ENCODE measurements at places on chromosomes 3 and 15.

GRCh38 chr3:112302881-112303763, 9.1 kb upstream of the SLC9C1 start:
- DNase-seq: no peak

GRCh38 chr3:29185706-29186105, 95.2 kb upstream of the RBMS3 start:
- no peak for DNase-seq

DNA sequence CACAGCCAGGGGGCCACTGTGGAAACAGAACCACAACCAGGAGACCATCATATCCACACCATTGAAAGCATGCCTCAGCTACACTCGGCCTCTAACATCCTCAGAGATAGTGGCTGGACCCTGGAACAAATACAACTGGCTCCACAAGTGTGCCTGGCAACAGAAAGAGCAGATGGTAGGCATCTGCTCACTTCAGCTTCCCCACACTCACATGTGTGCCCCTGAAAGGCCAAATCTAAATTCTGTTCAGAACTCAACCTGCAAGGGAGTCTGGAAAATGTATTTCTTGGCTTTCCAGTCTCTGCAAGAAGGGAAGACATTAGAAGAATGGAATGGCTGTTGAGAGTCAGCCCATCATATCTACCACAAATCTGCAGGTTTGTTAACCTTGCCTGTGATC, 54.7 kb upstream of the CTNNB1 start:
- DNase-seq: no peak

DNA sequence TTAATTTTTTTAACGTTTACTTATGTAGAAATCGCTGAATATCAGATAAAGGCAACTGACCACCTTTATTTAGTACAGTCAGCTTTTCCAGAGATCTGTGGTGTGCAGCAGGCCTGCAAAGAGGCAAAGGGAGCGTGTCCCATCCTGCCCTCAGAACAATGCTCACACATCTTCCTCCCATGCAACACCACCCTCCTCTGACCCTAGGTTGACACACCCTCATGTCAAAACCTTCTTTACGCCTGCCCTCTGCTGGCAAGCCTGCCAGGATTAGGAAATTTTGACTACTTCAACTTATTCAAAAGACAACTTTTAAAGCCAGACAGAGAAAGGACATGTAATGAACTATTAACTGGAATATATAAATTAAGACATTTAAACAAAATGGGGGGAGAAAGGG, 513.7 kb downstream of the FOXP1 start:
- DNase-seq: no peak

- DNase-seq: no peak
Observed at GRCh38 chr3:147773116-147773630, 364.0 kb downstream of the ZIC1 start.

DNA sequence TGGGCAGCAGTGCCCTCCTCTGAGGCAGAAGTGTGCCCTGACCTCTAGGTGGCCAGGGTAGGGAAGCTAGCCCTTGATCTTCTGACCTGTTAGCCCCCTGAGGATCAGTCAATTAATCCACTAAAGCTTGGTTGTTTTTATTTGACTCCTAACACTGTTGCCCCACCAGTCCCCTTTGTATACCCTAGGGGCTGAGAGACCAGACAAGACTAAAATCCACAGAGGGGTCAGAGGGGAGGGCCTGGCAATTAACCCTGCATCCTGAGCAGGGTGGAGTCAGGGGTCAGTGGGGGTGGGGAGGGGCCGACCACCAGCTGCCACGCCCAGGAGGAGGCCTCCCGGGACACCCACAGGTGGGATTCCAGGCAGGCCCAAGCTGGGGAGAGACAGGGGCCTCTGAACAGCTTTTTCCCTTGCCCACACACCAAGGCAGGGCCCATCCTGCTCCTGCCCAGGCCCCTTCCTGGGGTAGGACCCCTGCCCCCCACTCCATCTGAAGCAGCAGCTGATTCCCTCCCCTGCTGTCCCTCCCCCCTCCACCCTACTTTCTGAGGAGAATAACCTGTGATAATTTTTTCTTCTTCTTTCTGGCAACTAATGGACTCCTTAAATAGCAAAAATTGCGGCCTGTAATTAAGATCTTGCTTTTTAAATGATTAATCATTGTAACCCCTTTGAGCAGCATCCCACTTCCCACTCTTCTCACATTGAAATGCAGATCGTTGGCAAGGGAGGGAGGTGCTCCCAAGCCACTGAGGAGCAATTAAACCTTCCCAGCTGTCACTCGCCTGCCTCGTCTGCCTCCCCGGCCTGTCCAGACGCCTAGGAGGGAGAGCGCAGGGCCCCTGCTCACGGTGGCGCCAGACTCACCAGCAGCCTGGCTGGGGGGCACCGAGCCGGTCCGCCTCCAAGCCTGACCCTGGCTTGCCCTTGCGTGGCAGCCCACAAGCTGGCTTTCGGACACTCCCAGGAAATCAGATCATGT, 51.9 kb downstream of the RHCG start:
- DNase-seq: no peak

- DNase-seq: no peak
Observed at GRCh38 chr3:179016979-179017670, 54.5 kb downstream of the ZMAT3 start.

GRCh38 chr3:159620873-159621272, 367.8 kb upstream of the IL12A start:
- no peak for DNase-seq

- no peak for DNase-seq
Observed at GRCh38 chr3:184618811-184619210, 57.2 kb downstream of the EPHB3 start.

- no peak for DNase-seq
Observed at GRCh38 chr15:21270474-21270873, 169.8 kb downstream of the POTEB3 start.

DNA sequence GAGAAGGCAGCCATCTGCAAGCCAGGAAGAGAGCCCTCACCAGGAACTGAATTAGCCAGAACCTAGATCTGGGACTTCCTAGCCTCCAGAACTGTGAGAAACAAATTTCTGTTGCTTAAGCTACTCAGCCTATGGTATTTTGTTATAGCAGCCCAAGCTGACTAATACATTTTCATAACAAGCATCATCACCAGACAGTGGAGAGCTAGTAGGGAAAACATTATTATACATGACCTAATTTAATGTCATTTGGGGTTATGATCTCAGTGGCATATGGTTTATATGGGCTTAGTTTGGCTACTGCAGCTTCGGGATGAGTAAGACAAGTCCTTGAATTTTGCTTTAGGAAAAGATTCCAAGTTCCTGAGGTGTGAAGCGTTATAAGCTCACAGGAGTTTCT, 35.6 kb downstream of the LNP1 start:
- DNase-seq: no peak

DNA sequence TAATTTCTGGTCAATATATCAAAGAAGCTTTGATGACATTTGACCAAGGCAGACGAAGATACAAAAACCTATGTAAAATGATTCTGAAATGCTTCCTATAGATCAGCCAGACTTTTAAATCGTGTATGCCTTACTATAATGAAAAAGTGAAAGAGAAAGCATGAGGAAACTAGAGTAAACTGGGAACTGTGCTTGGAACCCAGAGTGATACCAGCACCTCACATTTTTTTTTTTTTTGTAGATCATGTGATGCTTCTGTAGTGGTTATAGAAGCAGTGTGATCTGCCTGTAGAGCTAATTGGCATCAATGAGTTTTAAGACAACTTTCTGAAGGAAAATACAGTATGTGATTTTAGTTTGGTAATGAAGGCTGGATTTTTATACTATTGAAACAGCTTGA, 150.7 kb downstream of the NLGN1 start:
- no peak for DNase-seq

DNA sequence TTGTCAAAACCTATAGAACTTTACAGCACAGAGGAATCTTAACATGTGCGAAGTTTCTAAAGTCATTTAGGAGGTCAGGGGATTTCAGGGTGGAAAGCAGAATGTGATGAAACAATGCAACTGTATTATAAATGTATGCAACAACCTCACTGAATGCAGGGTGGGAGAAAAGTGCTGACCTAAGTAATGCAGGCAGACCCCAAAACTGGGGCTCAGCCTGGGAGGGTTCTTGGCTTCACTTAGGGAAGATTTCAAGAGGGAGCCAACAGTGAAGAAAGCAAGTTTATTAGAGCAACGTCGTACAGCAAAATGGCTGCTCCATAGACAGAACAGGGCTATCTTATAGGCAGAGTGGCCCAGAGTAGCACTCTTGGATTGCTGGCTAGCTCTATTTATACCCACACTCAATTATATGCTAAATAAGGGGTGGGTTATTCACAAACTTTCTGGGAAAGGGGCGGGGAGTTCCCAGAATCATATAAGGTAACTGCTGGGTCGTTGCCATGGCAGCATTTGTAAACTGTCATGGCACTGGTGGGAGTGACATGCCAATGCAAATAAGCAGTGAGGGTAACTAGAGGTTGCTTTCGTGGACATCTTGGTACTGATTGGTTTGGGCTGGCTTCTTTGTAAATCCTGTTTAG, 14.2 kb upstream of the CAND2 start:
- DNase-seq: no peak

GRCh38 chr3:74824366-74824765, 209.9 kb upstream of the CNTN3 start:
- no peak for DNase-seq

DNA sequence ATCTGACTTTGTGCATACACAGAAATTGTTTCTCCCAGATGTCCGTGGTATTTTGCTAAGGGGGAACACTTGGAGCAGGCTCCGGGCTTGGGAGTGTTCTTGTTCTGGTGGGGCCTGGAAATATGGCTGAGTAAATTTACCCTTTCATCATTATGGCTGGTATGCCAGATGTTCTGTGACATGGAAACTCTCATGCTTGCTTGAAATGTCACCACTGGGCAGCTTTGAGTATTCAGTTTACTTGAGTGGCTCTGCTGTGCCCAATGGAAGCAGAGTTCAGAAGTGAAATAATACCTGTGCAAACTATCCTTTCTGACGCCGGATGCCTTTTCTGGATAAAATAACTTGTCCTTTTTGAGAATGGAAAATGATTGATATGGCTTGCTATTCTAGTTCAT, 283.6 kb upstream of the TPM1 start:
- no peak for DNase-seq

Measured in NCI-H2081 treated with DMSO at 0.1 percent for 48 hours (cell line).